ENCODE measurements at places on chromosomes 5 and 9. TPM values are rescaled to one million over a fixed set of nuclear protein-coding genes. Genes with fewer than 3 reads are reported as not detected.

DNA sequence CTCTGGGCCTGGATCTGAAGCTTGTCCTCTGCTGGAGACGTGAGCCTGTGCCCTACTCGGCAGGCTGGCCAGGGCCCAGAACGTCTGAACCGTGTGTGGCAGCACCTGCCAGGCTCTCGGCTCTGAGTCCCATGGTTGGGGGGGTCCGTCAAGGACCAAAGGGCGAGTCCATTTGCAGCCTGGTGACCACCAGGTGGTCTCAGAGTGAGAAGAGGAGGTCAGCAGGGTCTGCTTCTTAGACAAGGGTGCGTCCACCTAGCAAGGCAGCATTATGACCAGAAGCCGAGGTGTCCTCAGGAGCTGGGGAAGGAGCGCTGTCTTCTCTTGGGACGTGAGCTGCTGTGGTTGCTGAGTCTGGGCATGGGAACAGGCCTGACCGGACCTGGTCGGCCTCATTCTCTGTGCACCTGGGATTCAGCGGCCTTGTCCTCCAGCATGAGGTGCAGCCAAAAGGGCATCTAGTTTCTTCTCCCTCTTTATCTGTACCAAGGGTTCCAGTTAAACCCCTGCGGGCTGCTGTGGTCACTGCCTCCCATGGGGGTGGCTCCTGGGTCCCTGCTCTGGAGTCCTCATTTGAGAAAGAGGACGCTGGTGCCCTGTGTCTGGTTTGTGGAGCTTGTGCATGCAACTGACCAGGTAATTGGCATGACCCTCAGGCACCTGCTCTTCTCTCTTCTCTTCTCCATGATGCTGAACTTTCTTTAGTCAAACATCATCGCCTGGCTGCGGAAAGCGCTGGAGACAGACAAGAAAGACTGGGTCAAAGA is 14.4 kb downstream of the EXOC3 start:
- H3K4me1 ChIP-seq = no peaks in the 10 kb centered on the region
- H3K4me3 ChIP-seq = no peak overlapping the region
- no peaks in the 10 kb centered on the region for H3K27me3 ChIP-seq
- H3K27ac ChIP-seq = no peak overlapping the region
- H3K36me3 ChIP-seq = peaks cover 28% of the 10 kb centered on the region

BRINP1 gene
- total RNA-seq = 0.86 TPM

DNA sequence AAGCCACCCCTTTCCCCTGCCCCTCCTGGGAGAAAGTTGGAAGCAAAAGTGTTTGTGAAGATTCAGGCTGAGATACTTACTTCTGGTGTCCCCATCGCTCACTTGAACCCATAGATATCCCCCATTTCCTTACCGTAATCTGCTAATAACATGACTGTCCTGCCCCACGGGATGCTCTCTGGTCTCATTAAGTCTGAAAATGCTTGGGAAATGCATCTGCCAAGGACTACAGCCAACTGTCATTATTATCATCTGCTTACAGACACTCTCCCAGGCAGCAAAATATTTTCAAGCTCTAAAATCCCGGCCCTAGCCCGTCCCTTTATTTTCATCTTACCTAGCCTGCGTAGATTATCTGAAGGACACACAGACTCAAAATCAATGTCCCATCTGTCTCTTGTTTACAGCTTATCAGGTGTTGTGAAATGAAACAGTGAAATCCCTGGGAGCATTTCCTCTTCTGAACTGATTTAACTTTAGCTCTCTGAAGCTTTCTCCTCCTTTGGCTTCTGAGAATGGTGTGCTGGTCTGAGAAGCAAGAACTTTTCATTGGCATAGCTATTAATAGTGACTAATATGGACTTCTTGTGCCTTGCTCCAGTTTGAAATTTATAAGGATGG is 126.9 kb upstream of the OSMR start:
- H3K4me3 ChIP-seq = no peak overlapping the region
- peak overlapping the region; percentile 31 for H3K27ac ChIP-seq
- H3K36me3 ChIP-seq = no peaks in the 10 kb centered on the region

- no peak overlapping the region for H3K4me3 ChIP-seq
- H3K27me3 ChIP-seq = no peaks in the 10 kb centered on the region
- no peak overlapping the region for H3K27ac ChIP-seq
- DNase-seq = no peak
- H3K4me1 ChIP-seq = no peaks in the 10 kb centered on the region
These were observed 50.0 kb downstream of the HACD4 start for GRCh38 chr9:20981486-20981885.

SPINK4 gene
- not detected for total RNA-seq

DNA sequence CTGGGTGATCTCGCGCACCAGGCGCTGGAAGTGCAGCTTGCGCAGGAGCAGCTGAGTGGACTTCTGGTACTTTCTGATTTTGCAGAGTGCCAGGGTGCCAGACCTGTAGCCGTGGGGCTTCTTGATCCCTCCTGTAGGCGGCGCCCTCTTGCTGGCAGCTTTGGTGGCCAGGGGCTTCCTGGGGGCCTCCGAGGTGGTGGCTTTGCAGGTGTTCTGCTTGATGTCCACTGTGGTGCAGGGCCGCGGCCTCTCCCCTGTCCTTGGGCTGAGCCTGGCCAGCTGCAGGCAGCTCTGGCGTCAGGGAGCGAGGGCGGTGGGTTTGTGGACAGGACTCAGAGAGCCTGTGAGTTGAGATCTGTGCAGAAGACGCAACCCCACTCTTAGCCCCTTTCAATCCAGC is 36.1 kb downstream of the TAF11L14 start:
- H3K27me3 ChIP-seq = no peaks in the 10 kb centered on the region
- no peak overlapping the region for H3K4me3 ChIP-seq
- DNase-seq = no peak

Data from neural crest cell (in vitro differentiated cells).